ENCODE measurements at places on chromosomes 11 and 22.
A peak's percentile ranks its signal among the peaks of the same experiment; 100 is the strongest.

GRCh38 chr11:73662445-73663157, 16.2 kb downstream of the PLEKHB1 start:
- no peak for DNase-seq

- no peak for DNase-seq
Observed at GRCh38 chr22:35445933-35446332, 46.0 kb downstream of the MCM5 start.

- no peak for DNase-seq
Observed at GRCh38 chr22:20567993-20568417, 60.6 kb downstream of the MED15 start.

GRCh38 chr22:37824674-37825641, 1.8 kb downstream of the GALR3 start:
- peak; percentile 63 for DNase-seq

- DNase-seq: peak; percentile 23
Observed at GRCh38 chr22:16854631-16855030, 29.4 kb upstream of the XKR3 start.

GRCh38 chr11:119469506-119469905, 46.5 kb upstream of the THY1 start:
- DNase-seq: no peak

All from suppressor macrophage (primary cell).